ENCODE measurements at places on chromosomes 3 and 15.

DNA sequence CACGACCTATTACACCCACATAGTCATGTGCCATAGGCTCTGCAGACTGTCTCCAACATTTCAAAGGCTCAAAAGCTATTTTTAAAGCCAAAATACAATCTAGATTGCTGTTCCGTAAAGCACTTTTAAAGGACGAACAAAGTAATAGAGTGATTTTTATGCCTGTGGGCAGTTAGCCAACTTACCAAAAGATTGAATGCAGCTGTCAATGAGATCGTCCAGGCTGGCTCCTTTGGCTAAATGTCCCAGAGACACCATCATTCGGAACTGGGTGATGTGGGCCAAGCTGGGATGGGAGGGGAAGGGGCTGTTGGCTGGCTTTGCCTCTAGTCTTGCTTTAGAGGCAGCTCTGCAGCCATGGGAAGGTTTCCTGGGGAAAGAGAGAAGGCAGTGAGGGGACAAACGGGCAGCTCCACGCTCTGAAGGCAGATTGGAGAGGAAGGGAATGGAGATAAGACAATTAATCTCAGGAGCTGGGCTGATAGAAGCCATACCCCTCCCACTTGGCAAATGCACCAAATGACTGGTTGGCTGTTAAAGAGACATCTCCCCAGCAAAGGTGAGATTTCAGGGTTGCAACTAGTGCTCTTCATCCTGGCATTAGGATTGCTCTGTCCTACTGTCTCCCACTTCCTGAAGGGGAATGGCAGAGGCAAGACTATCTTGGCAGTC is 4.8 kb downstream of the RASGRP1 start:
- DNase-seq, result no peak

- DNase-seq, result peak; percentile 77
Observed at GRCh38 chr3:46538803-46539442, 27.2 kb downstream of the LRRC2 start.

GRCh38 chr15:98728811-98729160 is 80.4 kb downstream of the IGF1R start:
- no peak for DNase-seq

DNA sequence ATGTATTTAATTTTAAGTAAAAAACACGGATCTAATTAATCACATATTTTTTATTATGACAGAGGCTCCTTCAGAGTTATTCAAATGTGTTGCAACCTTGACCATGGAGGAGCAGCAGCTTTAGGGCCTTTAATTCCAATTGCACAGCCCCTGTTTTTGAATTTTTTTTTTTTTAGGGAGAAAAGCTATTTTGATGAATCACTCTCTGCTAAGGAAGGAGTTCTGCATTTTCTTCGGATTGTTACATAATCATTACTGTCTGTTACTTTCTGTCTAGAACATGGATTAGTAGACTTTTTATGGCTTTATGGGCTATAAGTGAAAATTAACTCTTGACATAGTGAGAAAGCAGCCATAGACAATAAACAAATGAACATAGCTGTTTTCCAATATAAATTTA is 90.8 kb downstream of the MCTP2 start:
- DNase-seq, result peak; percentile 78

GRCh38 chr3:195886181-195887141 is 21.9 kb downstream of the TNK2 start:
- DNase-seq, result no peak

DNA sequence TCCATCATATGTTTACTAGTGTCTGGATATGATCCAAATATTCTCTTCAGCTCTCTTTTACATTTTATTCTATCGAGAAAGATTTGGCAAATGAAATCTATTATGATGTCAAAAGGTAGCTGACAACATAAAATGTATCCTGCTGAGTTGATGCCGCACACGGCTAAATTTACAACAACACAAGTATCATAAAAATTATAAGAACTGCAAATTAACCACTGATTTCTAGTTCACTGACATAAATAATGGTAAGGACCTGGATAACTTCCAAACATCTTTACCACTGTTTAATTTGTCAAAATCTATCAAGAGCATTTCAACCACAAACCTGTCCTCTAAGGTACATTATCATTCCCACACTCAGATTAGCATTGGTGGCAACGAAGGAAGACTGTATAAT is 244.5 kb downstream of the FOXP1 start:
- DNase-seq, result no peak

DNA sequence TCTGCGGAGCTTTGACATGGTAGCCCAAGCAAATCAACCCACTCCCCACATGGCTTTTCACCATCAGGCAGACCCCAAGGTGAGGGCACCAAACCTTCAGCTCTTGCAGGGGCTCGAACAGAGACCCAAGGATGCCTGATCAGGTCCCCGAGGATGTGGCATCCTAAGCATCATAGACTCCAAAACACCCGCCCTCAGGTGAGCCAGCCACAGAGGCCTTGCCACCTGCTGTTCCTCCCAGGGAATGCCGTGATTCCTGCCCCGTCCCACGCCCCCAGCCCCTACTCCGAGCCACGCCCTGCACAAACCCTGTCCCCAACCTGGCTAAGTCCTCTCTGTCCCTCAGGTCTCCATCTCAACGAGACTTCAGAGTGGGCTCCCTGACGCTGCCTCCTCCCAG is 34.7 kb upstream of the SLC41A3 start:
- DNase-seq, result no peak

- no peak for DNase-seq
Observed at GRCh38 chr3:136658946-136659682, 93.1 kb downstream of the STAG1 start.

GRCh38 chr3:172577987-172578570 is 54.8 kb upstream of the TNFSF10 start:
- DNase-seq, result peak; percentile 76

- no peak for DNase-seq
Observed at GRCh38 chr15:41688671-41689070, 28.5 kb downstream of the MGA start.

DNA sequence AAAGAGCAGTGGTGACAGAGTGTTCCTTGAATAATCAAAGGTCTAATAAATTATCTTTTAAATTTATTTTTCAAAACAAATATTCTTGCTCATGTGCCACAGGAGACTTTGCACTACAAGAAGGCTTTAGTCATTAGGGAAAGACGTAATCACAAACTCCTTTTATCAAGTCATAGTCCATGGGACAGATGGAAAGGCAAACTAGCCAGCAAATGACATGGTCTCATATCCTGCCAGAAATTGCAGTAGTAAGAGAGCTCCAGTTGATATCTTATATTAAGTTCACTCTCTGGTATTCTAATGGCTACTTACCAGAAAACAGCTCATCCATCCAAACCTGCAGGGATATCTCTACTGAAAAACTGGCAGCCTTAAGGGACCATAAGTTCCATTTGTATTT is 225.0 kb upstream of the TP63 start:
- DNase-seq, result no peak

DNA sequence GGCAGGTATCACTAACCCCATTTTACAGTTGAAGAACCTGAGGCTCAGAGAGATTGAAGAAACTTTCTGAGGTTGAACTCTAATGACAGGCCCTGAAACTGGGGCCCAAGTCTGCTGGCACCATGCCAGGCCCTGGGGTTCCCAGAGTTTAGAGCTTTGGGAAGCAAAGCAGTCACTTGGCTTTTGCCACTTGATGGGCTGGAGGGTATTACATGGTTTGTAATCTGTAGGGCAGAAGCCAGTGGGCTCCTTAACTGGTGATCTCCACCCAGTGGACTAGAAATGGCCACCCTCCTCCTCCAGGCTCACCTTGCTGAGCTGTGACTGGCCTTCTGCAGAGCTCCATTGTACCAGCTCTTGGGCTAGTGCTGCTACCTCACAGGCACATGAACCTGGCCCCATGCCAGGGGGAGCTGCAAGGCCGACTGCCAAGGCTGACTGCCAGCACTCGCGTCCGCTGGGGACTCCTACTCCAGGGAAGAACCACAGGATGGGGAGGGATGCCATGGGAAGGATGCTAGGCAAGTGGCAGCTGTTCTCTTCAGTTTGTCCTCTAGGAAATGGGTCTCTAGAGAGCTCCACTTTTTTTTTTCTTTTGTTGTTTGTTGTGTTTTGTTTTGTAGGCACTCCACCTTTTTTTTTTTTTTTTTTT is 104.8 kb downstream of the ETFA start:
- DNase-seq, result no peak

DNA sequence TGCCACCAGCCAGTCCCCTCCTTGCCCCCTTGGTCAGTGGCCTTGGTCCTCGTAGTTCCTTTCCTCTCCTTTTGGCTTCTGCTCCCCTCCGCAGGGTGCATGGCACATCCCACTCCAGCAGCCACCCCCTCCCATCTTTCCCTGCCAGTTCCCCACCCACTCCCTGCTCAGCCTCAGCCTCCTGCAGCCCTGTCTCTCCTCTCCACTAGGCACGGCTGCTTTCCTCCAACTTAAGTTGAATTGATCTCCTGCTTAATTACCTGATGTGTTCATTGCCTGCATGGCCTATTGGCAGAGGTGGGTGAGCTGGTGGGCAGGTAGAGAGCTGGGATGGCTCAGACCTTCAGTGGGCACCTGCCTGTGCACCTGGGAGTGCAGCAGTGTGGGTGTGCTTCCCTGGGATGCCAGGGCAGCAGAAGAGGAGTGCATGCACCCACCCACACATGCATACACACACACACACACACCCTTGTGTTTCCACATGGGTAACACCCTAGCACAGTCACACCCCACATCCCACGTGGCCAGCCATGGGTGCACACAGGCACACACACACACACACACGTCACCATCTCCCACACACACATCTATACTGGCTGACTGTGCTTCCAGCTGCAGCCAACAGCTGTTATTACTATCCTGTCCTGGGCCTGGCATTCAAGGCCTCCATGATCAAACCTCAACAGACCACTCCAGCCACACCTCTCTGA is 30.9 kb downstream of the C3orf18 start:
- no peak for DNase-seq

DNA sequence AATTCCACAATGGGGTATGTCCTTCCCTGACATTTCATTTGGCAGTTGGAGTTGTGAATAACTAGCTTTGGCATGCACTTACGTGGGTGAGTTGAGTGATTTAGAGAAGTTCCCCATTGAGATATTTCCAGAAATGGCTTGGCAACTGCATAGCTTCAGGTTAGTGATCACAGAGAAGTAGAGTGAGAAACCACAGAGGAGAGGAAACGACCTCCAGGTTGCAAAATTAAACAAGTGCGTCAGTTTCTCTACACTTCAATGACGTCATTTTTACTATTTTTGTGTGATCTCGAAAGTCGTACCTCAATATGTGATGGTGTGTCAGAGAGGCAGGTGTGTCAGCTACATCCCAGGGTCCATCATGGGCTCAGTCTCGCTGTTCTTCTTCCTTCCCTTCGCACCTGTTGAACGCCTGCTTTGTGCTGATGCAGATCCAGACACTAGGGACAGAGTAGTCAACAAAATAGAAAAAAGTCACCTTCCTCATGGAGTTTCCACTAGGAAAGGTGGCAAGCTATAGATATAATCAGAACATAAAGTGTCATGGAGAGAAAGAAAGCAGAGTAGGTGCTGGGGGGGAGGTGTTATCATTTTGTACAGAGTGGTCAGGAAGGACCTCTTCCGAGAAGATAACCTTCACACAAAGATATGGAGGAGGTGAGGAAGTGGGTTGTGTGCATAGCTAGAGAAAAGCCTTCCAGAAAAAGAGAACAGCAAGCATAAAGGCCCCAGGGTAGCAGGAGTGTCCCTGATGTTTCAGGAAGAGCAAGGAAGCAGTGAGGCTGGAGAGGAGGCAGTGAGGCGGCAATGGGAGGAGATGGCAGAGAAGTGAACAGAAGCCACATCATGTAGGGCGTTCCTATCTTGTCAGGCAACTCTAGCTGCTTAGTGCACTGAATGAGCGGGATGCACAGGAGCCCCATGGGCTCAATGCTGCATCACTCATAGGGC is 75.6 kb downstream of the MCTP2 start:
- DNase-seq, result peak; percentile 46

- no peak for DNase-seq
Observed at GRCh38 chr3:15601046-15601398, 347 bp downstream of the HACL1 start.

DNA sequence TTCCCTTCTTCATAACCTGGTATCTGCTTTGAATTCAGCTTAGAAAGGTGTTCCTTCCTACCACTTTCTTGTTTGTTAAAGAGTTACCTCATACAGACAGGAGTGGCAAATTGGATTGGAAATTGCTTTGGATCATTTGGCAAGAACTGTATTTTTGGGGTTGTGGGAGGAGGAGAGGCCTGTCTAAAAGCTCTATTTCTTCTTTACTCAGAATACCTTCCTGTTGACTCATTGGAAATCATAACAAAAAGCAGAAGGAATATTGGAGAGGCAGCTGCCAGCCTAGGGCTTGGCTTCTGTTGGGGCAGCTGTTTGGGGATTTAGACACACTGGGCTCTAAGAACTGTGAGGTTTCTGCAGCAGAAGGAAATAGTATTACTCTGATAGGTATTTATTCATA is 14.2 kb downstream of the IQGAP1 start:
- peak; percentile 91 for DNase-seq

GRCh38 chr3:146612015-146612414 is 6.9 kb upstream of the PLSCR5 start:
- no peak for DNase-seq

- peak; percentile 65 for DNase-seq
Observed at GRCh38 chr3:50609071-50609762, 2.4 kb downstream of the CISH start.

GRCh38 chr15:57395292-57395691 is 19.0 kb downstream of the CGNL1 start:
- peak; percentile 19 for DNase-seq

- DNase-seq, result peak; percentile 54
Observed at GRCh38 chr15:99450896-99451358, 114.9 kb upstream of the MEF2A start.

DNA sequence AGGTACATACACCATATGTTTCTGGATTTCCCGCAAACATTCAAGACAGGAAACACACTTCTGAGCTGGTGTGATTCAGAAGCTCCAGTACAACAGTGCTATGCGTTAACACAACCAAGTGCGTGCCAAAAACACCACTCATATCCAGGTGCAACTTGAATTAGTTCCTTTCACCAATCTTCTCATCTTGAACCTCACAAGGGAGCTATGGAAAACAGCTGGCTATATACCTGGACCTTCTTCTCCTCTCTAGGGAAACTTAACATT is 31.3 kb downstream of the SUSD5 start:
- no peak for DNase-seq

DNA sequence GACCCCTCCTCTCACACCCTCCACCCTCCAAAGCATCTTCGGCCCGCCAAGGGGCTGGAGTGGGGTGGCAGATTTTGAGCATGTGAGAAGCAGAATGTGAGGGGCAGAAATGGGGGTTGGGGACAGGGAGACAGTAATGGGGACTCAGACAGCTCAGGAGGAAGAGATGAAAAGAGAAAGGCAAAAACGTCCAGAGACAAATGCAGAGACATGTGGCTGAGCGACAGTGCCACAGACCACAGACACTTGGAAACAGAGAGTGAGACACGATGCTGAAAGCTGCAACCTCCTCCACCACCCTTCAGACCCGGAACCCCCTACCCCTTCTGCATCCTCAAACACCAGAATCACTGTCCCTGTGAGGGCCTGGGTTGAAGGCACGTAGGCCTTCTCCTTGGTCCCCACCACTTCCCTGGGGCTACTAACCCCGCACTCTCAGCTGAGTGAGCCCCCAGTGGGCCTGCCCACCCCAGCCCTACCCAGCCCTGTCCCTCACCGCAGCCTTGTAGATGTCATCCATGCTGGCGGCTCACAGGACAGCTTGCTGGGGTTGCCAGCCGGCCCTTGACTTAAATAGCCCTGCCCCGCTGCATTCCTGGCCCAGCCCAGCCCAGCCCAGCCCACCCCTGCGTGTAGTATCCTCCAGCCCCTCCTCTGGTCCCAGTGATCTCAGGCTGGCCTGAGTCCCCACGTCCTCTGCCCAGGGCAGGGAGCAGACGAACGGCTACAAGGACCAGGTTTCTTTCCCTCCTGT is at the start of gene TNNC1:
TNNC1 (minus strand) TSS at position 546 of the 754 bp plus-strand sequence; CDS start at position 520, 26 bp downstream.
- DNase-seq, result no peak
